ENCODE measurements at places on chromosomes 2 and 18.
A peak's percentile ranks its signal among the peaks of the same experiment; 100 is the strongest.

DNA sequence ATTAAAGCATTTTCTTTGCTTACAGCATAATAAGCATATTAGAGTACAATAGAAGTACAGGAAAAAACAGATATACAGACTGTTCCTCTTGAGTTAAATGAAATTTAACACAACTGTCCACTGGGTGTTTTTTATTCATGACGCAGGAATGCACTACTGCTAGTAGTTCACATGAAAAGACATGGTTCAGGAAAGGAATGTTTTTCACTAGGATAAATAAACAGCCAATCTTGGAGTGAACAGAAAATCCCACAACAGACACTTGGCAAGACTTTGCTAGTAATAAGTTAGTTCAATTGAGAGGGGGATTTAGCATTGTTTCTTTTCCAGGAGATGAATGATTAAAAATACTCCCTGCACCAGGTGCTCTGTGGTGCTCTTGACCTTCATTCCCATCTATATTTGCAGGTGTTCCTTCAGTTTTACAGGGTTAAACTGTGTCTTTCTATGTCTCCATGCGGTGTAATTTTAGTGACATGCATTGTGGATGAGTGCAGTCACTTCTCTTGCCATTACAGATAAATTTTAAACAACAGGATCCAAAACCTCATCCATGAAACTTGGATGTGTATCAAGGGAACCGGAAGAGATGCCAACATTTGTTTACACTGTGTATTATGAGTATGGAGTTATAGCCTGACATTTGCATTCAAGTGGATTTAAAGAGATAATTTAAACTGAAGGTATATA lies 796.6 kb downstream of the DSC3 start:
- no peak for DNase-seq

- no peak for DNase-seq
Measured at GRCh38 chr18:36086186-36086585, 18.8 kb upstream of the RPRD1A start.

- DNase-seq = no peak
Measured at GRCh38 chr2:159936471-159936870, 125.9 kb downstream of the PLA2R1 start.

GRCh38 chr2:239882331-239882732 lies 142.8 kb downstream of the NDUFA10 start:
- peak; percentile 41 for DNase-seq

DNA sequence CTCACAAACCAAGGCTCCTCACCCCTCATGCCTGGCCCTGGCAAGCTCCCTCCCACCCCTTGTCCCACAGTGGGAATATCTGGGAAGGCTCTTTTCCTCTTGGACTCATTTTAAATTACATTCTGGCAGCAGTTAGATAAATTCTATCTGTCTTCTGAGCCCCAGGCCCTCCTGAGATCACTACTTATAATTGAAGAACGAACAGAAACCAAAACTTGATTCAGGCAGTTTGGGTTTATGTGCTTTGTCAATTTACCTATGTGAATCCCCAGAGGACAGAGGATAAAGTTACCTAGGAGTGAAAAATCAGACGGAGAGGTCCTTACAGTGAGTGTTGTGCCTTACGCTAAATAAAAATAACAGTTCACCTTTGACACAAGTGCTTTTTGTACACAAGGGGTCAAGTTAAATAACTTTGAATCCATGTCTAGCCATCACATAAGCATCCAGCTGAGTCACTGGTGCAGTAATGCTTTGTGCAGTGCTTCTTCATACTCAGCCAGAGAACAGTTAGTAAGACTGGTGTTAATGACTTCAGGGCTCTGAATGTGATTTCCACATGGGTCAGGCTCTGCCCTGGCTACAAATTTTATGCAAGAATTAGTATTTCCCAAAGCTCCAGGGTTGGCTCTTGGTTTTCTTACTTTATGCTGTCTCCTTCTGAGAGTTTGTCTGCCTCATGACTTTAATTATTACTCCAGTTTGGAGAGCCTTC lies 329.3 kb downstream of the INSIG2 start:
- no peak for DNase-seq

- no peak for DNase-seq
Measured at GRCh38 chr2:88471083-88471942, 18.8 kb upstream of the FOXI3 start.

GRCh38 chr2:188949046-188949818 lies 24.9 kb upstream of the COL3A1 start:
- DNase-seq = no peak

- DNase-seq = no peak
Measured at GRCh38 chr2:233400341-233400740, 46.0 kb downstream of the DGKD start.

- no peak for DNase-seq
Measured at GRCh38 chr2:96136129-96136720, 2.1 kb downstream of the ASTL start.

DNA sequence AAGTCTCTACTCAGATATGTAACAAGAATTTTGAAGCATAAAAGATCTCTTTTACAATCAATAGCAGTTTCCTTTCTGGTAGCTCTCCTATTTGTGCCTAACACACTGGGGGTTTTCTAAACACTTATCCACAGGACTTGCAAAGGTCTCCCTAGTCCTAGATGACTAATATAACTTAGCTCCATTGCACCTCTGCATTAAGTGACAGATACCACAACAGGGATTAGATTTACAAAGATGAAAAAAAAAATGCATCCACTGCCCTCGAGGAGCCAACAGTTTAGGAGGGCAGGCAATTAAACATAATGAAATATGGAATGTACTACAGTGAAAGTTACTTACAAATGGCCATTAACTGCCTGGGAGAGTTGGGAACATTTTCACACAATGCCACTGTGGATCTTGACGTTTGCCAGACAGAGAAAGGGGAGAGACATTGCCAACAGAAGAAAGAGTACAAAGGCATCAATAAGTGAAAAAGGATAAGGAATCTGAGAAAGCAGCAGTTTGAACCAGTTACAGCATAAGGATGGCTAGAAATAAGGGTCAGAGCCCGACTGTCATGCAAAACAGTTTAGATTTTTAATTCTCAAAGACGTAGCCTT lies 14.3 kb downstream of the PPP3R1 start:
- no peak for DNase-seq

- no peak for DNase-seq
Measured at GRCh38 chr18:76395609-76396008, 99.4 kb downstream of the ZNF516 start.

DNA sequence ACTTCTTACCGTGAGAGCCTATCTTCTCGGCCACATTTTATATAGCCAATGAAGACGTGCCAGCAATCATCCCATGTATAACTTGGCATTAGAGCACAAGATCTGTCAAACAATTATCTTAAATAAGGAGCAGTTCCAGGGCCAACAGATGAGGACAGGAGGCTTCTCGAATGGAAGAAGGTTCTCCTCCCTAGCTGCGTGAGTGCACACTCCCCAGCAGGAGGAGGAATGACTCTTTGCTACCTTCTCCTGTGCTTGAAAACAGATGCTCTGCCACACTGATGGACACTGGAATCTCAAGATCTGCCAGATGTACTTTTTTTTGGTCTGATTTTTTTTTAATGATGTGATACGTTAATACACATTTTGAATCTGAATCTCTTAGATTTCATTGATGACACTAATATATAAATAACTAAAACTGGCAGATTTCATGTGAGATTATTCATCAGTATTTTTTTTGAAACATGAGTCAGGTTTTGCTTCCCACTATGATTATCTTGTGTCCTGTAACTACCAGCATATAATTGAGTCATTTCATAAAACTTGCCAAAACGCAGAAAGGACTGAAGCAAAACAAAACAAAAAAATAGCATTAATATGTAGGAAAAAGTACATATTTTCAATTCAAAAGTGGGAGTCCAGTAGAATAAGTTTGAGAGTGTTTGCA lies 626 bp upstream of the VIT start:
- no peak for DNase-seq

GRCh38 chr2:122307763-122308162 lies 552.3 kb downstream of the TSN start:
- DNase-seq = no peak

DNA sequence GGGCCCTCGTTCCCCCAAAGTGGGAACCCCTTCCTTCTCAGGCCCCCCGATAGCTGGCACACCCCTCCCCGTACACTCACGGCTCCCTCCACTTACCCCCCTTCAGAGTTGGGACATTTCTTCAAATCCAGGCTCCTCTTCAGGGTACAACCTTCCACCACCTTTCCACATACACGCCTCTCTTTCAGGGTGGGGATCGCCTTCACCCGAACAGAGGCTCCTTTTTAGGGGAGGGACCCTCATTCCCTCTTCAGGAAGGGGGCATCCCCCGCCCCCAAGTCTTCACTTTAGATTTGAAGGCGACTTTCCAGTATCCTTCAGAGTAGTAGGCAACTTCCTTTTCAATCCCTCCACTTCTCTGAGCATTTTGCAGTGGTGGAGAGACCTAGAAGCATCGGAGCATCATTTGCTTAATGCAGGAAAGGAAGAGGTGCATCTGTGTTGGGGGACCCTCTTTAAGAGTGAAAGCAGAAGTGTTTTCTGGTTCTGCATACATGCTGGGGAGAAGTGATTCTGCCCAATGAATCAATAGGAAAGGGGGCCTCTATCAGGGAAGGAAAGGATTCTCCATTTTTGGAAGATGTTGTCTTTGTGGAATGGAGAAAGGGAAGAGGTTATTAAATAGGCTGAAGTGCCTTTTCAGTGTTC lies 845 bp downstream of the EML4 start:
- DNase-seq = no peak

GRCh38 chr2:55609938-55610578 lies 7.4 kb downstream of the PPP4R3B start:
- no peak for DNase-seq

DNA sequence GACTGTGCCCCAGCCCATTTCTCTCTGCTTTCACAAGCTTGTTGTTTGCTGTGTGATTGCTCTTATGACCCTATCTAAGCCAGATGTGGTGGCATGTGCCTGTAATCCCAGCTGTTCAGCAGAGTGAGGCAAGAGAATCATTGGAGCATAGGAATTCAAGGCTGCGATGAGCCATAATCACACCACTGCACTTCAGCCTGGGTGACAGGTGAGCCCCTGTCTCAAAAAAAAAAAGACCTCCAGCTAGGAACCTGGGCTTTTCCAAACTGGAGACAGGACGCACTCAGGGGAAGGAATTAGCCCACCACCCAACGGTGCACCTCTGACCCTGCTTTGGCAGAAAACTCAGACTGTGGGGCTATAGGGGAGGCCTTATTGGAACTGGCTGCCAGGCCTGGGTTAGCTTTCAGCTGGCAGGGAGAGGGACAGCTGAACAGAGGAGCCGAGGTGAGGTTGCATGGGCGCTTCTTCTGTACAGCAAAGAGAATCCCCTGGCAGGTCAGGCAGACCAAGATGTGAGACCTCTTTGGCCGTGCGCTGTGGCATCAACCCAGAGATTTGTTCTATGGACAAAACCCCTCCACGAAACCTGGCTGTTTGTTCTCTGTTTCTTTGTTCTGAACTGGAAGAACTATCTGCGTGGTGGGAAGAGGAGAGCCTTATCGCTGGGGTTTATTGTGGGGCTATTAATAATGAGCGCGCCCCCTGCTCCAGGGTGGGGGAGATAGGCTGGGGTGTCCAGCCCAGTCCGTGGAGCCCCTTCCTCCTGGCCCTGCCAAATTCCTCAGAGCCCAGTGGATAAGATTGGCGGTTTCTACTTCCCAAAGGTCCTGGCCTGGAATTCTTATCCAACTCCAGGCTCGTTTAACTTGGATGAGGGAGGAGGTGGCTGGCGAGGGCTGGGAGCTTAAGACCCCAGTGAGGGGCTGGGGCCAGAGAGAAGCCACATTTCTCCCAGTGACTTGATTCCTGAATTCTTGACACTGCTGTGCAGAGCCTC lies 38.8 kb upstream of the SMAD7 start:
- no peak for DNase-seq

DNA sequence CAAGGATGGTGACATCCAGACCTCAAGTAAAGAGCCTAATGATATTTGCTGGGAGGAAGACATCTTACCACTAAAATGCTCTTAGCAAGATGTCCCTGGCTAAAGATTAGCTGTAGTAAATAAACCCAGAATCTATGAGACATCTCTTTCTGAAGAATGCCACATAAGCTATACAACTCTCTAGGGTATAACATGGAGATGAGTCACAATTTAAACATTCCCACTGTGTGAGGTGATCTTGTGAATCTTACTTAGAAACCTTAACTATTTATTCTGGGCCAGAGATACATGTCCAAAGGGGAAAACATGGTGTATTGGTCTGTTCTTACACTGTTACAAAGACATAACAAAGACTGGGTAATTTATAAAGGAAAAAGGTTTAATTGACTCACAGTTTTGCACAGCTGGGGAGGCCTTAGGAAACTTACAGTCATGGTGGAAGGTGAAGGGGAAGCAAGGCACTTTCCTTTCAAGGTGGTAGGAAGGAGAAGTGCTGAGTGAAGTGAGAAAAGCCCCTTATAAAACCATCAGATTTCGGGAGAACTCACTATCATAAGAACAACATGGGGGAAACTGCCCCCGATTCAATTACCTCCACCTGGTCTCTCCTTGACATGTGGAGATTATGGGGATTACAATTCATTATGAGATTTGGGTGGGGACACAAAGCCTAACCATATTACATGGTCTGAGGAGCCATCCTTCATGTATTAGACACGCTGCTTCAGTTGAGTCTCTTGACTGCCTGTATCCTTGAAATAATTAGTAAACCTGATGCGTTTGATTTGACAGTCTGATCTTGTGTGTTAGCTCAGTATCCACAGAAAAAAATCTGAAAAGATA lies 17.1 kb downstream of the KRCC1 start:
- DNase-seq = no peak

DNA sequence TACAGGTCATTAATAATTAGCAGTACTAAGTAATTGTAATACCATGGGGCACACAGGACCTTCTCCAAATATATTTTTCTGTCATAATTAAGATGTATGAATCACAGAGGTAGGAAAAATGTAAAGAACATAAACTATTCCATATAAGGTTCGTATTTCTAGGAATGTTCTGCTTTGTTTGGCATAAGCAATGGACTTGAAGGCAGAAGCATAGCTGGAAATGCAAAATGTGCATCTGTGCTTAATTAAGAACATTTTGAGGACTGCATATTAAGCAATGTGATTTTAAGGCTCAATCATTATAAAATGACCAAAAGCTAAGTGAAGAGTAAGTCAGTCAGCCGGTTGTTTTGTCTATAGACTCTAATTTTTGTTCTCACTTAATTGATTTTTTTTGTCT lies 123.2 kb downstream of the RBM43 start:
- DNase-seq = no peak

DNA sequence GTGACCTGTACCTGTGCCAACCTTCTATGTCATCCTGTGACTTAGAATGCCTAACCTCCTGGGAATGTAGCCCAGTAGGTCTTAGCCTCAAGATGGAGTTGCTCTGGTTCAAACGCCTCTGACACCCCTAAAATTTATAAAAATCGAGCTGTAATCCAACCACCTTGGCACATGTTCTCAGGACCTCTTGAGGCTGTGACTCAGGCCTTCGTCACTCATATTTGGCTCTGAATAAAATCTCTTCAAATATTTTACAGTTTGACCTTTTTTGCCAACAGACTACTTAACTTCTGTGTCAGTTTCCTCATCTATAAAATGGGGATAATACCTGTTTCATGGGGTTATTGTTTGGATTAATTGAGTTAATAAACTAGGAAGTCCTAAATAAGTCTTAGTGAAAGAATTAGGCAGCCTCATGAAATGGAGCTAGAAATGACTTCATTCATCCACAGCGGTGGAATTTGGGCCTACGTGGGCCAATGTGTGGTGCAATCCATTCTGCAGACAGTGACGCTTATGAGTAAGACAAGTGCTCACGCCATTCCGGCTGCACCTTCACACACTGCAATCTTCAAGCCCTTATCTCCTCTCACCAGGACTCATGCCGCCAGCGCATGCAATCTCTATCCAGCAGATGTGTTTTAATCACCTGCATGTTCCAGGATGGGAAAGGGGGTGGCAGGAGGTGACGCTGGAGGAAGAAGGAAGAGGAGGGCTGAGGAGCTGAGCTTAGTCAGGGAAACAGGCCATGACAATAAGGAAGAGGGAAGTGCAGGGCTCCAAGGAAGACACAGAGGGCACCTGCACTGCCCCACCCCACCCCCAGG lies 2.0 kb upstream of the UBE2F start:
- no peak for DNase-seq
